ENCODE measurements at places on chromosomes 3 and 15.
A peak's percentile ranks its signal among the peaks of the same experiment; 100 is the strongest.

GRCh38 chr15:69609776-69610175, 157.2 kb downstream of the RPLP1 start:
- no peak for DNase-seq

DNA sequence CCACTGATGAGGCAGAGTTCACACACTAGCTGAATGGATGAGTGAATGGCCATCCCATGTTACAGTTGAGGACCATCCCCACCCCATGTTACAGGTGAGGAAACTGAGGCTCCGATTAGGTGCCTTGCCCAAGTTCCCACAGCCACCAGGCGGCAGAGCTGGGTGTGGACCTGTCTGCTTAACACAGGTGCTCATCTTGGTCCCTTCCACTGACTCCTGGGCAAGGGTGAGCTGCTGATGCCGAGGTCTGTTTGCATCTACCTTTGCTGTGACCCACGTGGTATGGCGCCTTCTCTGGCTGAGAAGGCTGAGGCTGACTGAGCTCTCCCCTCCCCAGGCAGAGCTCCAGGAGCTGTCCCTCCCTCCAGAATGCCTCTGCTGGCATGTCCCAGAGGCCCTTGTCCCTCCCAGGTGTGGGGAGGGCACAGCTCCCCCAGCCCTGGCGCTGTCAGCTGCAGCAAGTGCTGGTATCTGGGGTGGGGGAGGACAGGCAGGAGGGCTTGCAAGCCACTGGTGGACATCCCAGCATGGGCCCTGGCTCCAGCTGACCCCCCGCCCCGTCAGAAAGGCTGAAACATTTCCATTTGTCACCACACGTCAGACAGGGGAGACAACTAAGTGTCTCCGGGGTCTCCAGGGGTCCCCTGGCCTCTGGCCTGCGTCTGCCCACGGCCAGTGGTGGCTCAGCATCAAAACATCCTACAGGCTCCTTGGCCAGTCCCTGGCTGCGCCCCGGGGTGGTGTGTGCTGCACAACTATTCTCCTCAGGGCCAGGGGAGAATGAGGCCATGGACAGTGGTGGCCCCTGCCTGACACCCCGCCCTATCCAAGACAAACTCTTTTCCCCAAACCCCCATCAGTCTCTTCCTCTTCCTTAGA, 105.4 kb downstream of the ADCY5 start:
- peak; percentile 79 for DNase-seq

DNA sequence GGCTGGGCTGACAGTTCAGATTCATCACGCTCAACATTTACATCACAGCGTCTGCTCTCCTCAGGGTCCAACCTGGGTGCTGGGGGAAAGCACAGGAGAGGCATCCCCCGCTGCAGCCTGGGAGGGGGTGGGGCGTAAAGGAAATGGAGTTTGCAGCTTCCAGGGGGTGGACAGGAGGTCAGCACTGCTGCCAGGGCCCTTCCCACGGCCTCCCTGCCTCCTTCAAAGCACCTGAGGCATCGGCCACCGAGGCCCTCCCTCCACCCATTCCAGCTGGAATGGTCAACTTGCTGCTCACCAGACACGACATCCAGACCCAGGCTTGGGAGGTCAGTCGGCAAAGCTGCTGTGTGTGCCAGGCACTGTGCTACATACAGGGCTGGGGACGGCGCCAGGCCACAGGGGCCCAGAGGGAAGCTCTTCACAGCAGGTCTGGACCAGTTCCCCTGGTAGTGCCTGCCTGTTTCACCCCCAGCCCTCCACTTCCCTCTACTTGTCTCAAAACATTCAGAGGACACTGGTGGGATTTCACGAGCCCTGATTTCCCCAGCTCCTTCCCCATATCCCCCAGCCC, 120.7 kb downstream of the ANP32A start:
- DNase-seq = peak; percentile 71

- no peak for DNase-seq
Observed at GRCh38 chr3:188352196-188352927, 198.4 kb downstream of the LPP start.

- no peak for DNase-seq
Observed at GRCh38 chr3:15151166-15151565, 52.2 kb upstream of the RBSN start.

DNA sequence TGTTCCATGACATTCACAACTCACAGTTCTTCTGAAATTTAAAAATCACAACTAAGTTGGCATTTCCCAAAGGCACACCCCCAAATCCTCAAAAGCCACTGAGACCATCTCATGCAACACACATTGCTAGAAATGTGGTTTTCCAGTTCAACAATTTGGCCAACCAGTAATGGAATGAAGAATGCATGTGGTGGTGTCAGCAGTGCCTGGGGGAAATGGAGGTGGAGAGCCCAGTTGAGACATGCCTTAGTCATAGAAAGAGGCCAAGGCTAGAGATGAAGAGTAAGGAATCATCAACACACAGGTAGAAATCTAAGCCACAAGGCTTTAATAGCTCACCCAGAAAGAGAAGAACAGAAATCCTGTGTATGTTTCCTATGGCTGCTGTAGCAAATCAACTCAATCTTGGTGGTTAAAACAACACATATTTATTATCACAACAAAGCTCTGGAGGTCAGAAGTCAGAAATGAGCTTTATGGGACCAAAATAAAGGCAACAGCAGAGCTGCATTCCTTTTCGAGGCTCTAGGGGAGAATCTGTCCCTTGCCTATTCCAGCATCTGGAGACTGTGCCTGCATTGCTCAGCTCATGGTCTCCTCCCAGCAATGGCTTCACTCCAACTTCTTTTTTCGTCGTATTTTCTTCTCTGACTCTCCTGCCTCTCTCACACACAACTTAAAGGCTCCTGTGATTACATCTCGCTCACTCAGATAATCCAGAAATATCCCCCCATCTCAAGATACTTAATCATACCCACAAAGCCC, 54.0 kb downstream of the SNTN start:
- DNase-seq = no peak

- DNase-seq = no peak
Observed at GRCh38 chr3:16720367-16720940, 115.2 kb upstream of the DAZL start.

DNA sequence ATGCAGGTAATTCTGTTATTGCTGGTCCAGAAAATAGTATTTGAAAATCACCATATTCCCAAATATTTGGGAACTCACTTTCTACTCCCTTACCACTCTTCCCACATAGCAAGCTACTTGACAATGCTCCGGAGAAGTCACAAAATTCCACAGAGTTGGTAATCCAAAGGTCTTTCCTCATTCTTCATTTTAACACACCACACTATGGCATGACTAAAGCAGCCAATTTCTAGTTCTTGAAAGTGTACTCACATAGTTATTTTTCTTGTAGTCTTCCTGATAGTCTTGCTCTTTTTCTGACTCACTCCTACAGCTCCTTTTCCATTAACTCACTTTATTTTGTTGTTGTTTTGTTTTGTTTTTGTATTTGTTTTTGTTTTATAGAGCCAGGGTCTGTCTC, 67.2 kb downstream of the MYO9A start:
- DNase-seq = no peak

DNA sequence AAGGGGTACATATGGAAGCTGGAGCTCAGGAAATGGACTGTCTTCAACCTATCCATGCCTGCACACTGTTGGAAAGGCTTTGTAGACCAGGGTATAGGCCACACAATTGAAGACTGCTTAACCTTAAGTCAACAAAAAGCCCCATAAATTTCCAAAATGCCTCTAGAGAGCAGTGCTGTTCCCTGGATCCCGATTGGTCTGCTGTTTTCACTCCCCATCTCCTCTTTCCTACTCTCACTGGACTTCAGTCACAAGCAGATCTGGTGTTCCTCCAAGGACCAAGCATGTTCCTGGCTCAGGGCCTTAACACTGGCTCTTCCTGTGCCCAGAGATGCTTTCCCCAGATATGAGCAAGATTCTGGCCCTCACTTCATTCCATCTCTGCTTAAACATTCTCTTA, 22.8 kb upstream of the LRRC34 start:
- no peak for DNase-seq

GRCh38 chr3:4885316-4885715, 93.9 kb upstream of the BHLHE40 start:
- DNase-seq = no peak

DNA sequence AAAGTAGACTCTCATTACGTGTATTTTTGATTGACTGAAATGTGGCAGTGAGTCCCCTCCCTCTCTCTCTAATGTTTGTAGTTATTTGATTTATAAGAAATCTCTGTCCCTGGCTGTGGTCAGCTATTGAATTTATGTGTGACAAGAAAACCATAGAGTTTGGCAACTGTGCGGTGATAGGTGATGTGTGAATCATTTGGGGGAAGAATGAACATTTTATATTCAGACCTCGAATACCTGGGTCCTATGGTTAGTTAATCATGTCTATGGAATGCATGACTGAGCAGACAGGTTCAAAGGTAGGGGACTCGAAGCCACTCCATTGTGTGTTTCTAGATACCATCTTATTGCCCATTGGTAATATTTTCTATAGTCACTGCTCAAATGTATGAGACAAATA, 712.1 kb downstream of the MECOM start:
- DNase-seq = no peak

DNA sequence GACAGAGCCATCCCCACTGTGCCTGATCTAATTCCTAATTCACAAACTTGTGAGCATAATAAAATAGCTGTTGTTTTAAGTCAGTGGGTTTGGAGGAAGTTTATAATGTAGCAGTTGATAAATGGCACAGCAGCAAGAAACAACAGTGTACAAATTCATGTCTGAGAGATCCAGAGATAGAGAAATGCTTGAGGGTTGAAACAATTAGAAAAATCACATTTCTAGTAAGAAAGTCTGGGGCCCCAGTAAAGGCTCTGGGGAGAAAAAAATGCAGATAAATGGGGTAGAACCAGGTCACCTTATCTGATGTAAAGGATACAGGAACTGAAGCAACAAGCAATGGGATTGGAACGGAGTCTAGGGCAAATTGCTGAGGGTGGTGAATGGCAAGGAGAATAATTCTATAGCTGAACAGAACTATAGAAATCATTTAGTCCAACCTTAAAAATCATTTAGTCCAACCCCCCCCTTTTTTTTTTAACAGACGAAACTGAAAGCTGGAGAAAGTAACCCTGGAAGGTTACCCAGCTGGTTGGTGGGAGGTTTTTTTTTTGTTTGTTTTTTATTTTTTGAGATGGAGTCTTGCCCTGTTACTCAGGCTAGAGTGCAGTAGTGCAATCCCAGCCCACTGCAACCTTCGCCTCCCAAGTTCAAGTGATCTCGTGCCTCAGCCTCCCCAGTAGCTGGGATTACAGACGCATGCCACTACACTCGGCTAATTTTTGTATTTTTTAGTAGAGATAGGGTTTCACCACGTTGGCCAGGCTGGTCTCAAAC, 14.3 kb upstream of the SHQ1 start:
- no peak for DNase-seq

DNA sequence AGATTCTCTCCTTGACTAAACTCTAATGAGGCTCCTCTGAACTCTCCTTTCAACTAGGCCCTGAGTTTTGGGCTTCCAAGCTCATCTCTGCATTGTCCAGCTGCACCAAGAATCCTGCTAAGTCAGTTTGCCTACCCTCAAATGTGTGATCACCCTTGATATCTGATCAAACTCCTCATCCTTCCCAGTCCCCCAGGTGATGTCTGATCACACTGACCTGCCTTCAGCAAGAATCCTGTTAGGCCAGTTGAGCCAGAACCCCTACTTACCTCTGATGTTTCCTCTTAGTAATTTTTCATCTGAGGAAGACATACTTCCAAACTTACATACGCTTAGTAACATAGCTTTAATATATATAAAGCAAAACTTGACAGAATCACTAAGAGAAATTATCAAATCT, 28.8 kb downstream of the SUMF1 start:
- no peak for DNase-seq

DNA sequence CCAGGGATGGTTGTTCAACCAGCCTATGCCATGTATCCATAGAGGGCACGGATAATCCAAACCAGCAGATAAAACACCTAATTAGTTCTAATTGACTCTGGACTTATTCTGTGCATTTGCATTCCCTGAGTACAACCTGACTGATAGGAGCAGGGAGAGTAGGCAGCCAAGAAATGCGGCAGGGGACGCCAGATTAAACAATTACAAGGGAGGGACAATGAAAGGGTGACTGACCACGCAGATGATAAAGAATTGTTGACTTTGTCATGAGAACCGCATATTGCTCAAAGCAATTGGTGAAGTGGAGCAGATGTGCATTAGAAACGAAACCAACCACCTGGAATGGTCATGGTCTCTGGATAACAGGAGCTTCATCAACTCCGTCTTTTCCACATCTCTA, 369.1 kb upstream of the FRG2C start:
- DNase-seq = no peak

- no peak for DNase-seq
Observed at GRCh38 chr3:30914696-30915095, 20.2 kb upstream of the GADL1 start.

GRCh38 chr15:91985297-91985696, 131.8 kb downstream of the SLCO3A1 start:
- no peak for DNase-seq

GRCh38 chr3:179933080-179933479, 103.7 kb downstream of the PEX5L start:
- DNase-seq = no peak

DNA sequence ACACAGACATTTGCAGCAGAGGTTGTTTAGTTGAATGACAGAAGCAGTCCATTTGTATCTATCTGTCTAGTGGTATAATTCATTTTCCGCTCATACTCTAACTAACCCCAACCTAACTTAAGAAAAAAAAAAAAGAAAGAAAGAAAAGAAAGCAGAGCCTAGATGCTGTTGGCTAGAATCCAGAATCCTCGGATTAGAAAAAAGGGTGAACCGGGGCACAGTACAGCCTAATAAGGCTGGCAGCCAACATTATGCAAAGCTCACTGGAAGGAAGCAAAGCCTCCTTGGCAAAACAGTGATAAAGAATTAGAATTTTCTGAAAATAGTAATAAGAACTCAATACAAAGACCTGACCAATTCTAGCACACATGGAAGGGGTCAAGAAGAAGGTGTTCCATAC, 640.8 kb downstream of the TUSC7 start:
- peak; percentile 16 for DNase-seq

DNA sequence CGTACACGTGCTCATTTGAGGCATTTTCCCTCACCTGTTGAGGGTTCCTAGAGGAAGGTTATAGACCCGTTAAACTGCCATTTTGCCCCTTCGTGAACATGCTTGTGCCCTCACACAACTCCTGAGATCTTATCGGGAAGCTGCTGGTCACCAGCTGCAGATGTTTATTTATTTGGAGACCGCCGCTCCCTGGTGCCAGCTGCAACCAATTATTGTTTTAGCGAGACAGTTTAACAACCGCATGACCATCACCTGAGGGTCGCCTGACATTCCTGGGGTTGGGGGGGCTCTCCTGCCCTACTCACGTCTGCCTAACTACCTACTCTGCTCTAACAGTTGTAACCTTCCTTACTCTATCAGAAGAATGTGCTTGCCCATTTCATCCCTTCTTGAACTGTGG, 292.5 kb downstream of the MCTP2 start:
- peak; percentile 62 for DNase-seq

GRCh38 chr3:2423143-2423542, 324.5 kb downstream of the CNTN4 start:
- no peak for DNase-seq

Data from kidney (tissue), 22 donors.